Naive thymus-derived CD4-positive, alpha-beta T cell (primary cell): ENCODE measurements at places on chromosomes 7 and 10. TPM values are rescaled to one million over a fixed set of nuclear protein-coding genes. Genes with fewer than 3 reads are reported as not detected.

GRCh38 chr10:86899670-86900276, 57.6 kb downstream of the MMRN2 start:
- no peaks in the 10 kb centered on the region for H3K27me3 ChIP-seq
- no peaks in the 10 kb centered on the region for H3K36me3 ChIP-seq
- H3K4me3 ChIP-seq = no peak overlapping the region
- H3K4me1 ChIP-seq = no peaks in the 10 kb centered on the region

DNA sequence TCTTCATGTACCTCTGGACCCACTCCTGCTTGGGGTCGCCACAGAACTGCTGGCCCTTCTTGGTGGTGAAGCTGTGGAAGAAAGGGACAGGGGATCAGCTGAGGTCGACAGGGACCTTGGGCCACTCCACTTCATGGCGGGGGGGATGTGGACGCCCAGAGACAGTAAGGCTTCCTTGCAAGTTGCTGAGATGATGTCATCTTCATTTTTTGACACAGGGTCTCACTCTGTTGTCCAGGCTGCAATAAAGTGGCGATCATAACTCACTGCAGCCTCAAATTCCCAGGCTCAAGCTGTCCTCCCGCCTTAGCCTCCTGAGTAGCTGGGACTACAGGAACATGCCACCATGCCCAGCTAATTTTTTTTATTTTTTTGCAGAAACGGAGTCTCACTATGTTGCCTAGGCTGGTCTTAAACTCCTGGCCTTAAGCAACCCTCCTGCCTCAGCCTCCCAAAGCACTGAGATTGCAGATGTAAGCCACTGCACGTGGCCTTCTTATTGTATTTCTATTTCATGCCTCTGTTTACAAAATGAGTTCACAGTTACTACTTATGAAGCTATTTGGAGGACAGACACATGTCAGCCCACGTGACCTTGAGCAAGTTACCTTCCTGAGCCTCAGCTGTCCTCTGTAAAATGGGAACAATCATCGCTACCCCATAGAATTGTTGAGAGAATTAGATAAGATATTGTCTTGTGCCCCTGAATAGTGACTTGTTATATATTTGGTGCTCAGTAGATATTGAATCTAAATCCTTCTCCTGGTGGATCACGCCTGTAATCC, 1.5 kb downstream of the CCL24 start:
- H3K4me1 ChIP-seq = no peaks in the 10 kb centered on the region
- no peak overlapping the region for H3K4me3 ChIP-seq
- H3K27me3 ChIP-seq = no peaks in the 10 kb centered on the region

- H3K27ac ChIP-seq = no peak overlapping the region
- H3K4me3 ChIP-seq = no peak overlapping the region
- H3K36me3 ChIP-seq = no peaks in the 10 kb centered on the region
- no peak for DNase-seq
- no peaks in the 10 kb centered on the region for H3K27me3 ChIP-seq
- H3K4me1 ChIP-seq = no peaks in the 10 kb centered on the region
Measured at GRCh38 chr7:41930538-41931262, 227.8 kb upstream of the INHBA start.

GRCh38 chr10:103276251-103276895, 565 bp upstream of the INA start:
- peaks cover 10% of the 10 kb centered on the region for H3K27me3 ChIP-seq
- no peak for DNase-seq
- H3K4me1 ChIP-seq = no peaks in the 10 kb centered on the region
- H3K4me3 ChIP-seq = no peak overlapping the region
- H3K27ac ChIP-seq = no peak overlapping the region

DNA sequence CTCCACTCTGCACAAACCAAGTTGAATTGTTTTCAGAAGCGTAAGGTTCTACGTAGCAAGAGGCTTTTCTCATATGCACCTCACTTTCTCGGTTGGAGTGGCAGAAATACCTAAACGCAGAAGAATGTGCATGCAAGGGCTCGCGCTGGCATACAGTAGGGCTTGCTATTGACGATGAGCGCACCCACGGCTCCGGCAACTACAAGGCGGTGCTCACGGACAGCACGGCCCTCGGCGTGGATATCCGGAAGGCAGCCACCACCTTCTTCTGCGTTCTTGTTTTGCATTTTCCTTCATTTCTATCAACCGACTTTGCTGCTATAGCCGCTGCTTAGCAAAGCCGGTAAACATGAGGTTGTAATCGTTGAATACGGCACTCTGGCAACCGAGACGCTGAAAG, 51.1 kb upstream of the UBE3C start:
- no peak overlapping the region for H3K4me3 ChIP-seq
- no peaks in the 10 kb centered on the region for H3K27me3 ChIP-seq
- DNase-seq = no peak
- H3K4me1 ChIP-seq = no peaks in the 10 kb centered on the region
- no peak overlapping the region for H3K27ac ChIP-seq
- no peaks in the 10 kb centered on the region for H3K36me3 ChIP-seq

- H3K4me3 ChIP-seq = no peak overlapping the region
- H3K36me3 ChIP-seq = no peaks in the 10 kb centered on the region
- H3K4me1 ChIP-seq = no peaks in the 10 kb centered on the region
- no peaks in the 10 kb centered on the region for H3K27me3 ChIP-seq
- DNase-seq = peak; percentile 15
Measured at GRCh38 chr7:29189743-29190201, 4.8 kb upstream of the CHN2 start.

DNA sequence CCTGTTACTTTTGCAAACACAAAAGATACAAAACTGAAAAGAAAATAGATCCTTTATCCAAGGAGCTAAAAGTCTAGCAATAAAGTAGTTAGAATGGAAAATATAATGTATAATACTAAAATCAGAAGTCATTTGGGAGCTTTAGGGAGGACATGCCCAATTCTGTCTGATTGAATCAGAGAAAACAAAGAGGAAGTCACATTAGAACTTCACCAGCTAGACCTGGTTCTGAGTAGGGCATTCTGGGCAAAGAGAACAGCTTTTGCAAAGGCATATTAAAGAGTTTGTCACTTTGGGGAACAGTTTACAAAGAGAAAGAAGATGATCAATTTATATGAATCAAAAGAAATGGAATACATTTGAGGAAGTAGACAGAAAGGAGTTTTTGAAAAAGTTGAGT, 107.0 kb upstream of the PRSS1 start:
- H3K27ac ChIP-seq = no peak overlapping the region
- no peaks in the 10 kb centered on the region for H3K36me3 ChIP-seq
- H3K27me3 ChIP-seq = no peaks in the 10 kb centered on the region
- DNase-seq = no peak
- no peaks in the 10 kb centered on the region for H3K4me1 ChIP-seq
- no peak overlapping the region for H3K4me3 ChIP-seq

GRCh38 chr7:24757353-24758275, at the start of gene GSDME:
Gene GSDME (minus strand): TSS chr7:24757464. CDS start chr7:24749774, 7,690 bp downstream.
- peak; percentile 16 for DNase-seq
- H3K27me3 ChIP-seq = peaks cover 7% of the 10 kb centered on the region
- peak within 1 kb of the TSS; percentile 46 for H3K4me3 ChIP-seq
- no peak within 1 kb of the TSS for H3K27ac ChIP-seq
- H3K36me3 ChIP-seq = no peaks in the 10 kb centered on the region

DNA sequence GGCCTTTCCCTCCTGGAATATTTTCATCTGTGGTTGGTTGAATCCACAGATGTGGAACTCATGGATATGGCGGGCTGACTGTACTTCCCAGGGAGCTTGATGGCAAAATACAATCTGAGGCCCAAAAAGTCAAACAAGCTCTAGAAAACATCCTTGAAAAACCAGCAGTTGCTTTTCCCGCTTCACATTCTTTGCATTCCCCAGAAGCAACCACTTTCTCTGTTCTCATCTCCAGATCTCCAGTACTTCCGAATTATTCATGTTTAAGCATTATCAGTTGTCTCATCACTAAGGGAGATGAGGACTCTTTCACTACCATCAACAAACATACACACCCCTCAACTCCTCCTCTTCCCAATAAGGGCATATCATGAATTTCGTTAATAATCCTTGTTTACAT, 55.3 kb downstream of the KIF5B start:
- no peak overlapping the region for H3K4me3 ChIP-seq
- no peaks in the 10 kb centered on the region for H3K27me3 ChIP-seq
- no peaks in the 10 kb centered on the region for H3K4me1 ChIP-seq
- H3K36me3 ChIP-seq = no peaks in the 10 kb centered on the region
- DNase-seq = no peak

DNA sequence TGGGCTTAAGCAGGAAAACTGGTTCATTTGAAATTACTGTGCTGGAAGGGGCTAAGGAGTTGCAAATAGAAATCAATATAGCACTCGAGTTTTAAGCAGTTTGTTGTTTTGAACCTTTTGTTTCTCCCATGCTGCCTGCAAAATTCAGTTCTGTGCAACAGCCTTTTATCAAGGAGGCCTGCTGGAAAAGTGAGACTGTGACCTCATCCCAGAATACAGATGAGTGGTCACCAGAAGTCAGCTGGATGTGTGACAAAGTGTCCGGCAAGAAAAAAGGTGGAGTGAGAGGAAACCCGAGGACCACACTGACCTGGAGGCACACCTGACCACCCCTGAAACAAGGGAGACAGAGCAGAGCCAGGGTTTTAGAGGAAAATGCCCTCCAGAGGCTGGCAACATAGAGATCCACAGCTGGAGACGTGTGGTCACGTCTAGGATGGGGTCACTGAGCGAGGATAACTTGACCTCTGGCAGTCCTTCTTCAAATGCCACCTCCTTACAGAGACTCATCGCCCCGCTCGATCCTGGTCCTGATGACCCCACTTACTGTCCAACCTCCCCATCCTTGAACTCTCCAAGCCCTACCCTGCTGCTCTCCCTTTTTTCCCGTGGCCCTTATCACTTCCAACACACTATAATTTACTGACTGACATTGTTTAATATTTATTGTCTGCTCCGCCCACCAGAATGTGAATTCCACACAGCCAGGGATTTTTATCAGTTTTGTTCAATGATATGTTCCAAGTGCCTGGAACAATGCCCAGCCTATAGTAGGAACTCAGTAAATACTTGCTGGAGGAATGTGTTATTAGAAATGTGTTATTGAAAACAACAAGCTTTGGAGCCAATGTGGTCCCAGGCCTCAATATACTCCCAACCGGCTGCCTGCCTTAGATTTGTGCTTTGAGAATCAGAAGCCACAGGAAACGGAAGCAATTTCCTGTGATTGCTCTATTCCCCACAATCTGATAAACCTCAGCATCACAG, 243.8 kb downstream of the GLI3 start:
- no peaks in the 10 kb centered on the region for H3K36me3 ChIP-seq
- DNase-seq = no peak
- no peak overlapping the region for H3K4me3 ChIP-seq
- no peak overlapping the region for H3K27ac ChIP-seq
- H3K27me3 ChIP-seq = no peaks in the 10 kb centered on the region

GRCh38 chr7:26409661-26410547, 118.2 kb downstream of the SNX10 start:
- no peak overlapping the region for H3K4me3 ChIP-seq
- no peak overlapping the region for H3K27ac ChIP-seq
- no peaks in the 10 kb centered on the region for H3K27me3 ChIP-seq
- H3K36me3 ChIP-seq = no peaks in the 10 kb centered on the region

DNA sequence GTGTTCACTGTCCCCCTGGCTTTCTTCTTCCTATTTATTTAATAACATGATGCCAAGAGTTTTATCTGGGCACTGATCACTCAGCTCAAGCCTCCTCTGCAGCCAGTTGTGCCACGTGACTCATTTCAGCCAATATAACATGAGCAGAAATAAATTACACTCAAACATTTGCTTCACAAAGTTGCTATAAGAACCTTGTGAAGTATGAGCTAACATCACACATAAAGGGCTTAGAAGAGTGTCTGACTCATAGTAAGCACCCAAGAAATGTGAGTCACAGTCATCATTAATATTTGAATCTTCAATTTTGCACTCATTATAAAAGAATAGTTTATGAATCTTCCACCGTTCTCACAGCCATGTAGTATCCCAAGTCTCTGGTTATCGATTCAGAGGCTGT, 414.6 kb upstream of the NPVF start:
- DNase-seq = no peak
- H3K27ac ChIP-seq = no peak overlapping the region
- H3K4me3 ChIP-seq = no peak overlapping the region
- H3K4me1 ChIP-seq = no peaks in the 10 kb centered on the region
- H3K36me3 ChIP-seq = no peaks in the 10 kb centered on the region

GRCh38 chr10:54402576-54402975, 398.5 kb downstream of the PCDH15 start:
- no peak for DNase-seq
- no peaks in the 10 kb centered on the region for H3K4me1 ChIP-seq
- H3K27me3 ChIP-seq = no peaks in the 10 kb centered on the region

DNA sequence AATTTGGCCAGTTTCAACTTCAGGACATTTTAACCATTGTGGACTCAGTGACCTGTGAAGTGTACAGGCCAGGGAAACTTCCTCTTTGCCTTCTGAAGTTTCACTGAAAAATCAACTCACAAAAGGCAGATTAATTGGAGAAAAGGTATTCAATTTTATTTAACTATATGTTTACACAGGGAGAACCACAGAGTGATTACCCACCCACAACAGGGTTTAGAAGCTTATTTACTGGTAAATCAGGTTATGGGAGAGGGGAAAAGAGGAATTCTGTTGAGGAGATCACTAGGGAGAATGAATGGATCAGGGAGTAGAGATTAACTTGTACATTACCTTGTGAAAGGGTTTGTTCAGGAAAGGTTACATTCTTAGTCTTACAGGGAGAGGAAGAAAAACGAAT, 1.7 kb upstream of the AKR1D1 start:
- H3K4me1 ChIP-seq = no peaks in the 10 kb centered on the region
- no peak overlapping the region for H3K27ac ChIP-seq

DNA sequence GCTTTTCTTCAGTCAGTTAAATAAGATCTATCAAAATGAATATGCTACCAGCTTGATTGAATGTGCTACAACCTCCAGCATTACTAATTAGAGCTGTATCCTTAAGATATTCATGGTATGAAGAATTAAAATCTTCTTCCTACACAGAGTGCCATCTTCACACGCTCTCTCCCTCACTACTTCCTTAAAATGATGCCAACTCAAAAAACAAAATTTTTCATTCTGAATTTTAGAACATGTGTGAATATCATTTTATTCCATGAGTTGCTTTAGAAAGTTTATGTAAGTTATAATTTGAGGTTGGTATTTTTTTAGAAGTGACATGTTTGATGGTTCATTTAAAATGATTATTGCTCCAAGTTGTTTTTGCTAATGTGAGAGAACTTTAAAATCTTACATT, 407.5 kb upstream of the CELF2 start:
- no peak for DNase-seq
- H3K36me3 ChIP-seq = no peaks in the 10 kb centered on the region
- no peaks in the 10 kb centered on the region for H3K4me1 ChIP-seq
- H3K4me3 ChIP-seq = no peak overlapping the region

- H3K27ac ChIP-seq = peak overlapping the region; percentile 73
- peaks cover 12% of the 10 kb centered on the region for H3K4me1 ChIP-seq
- H3K27me3 ChIP-seq = no peaks in the 10 kb centered on the region
- peak overlapping the region; percentile 60 for H3K4me3 ChIP-seq
- H3K36me3 ChIP-seq = no peaks in the 10 kb centered on the region
- DNase-seq = peak; percentile 81
Measured at GRCh38 chr10:42933448-42934340, 143.2 kb upstream of the RET start.

Gene EIF3A
- total RNA-seq = 137 and 149 TPM in 2 replicates

Gene GIMAP7
- 72.8 TPM for total RNA-seq

Gene ESYT2
- 113 TPM for total RNA-seq
